ENCODE measurements at places on chromosomes 13 and 19.

GRCh38 chr13:27151798-27152599 lies 19.6 kb downstream of the USP12 start:
- DNase-seq = no peak

DNA sequence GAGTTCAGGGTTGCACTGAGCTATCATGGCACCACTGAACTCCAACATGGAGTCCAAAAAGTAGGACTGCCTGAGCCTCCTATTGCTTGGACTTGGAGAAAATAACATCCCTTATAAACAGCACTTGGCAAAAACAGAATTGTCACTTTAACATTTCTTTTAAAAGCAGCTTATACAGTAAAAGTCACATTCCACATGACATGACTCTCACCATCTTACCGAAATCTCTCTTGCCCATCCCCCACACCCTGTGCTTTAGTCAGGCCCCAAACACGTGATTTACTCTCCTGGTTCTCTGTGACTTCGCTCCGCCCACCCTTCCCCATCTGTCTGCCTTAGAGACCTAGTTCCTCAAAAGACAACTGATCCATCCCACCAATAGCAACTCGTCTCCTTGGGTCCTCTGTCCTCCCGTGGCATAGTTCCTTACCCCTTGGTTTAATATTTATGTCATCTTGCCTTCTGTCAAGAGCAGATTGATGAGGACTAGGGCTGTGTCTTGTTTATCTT lies 4.6 kb downstream of the SAFB start:
- DNase-seq = no peak

GRCh38 chr13:47499358-47500150 lies 501.5 kb downstream of the SUCLA2 start:
- DNase-seq = no peak

DNA sequence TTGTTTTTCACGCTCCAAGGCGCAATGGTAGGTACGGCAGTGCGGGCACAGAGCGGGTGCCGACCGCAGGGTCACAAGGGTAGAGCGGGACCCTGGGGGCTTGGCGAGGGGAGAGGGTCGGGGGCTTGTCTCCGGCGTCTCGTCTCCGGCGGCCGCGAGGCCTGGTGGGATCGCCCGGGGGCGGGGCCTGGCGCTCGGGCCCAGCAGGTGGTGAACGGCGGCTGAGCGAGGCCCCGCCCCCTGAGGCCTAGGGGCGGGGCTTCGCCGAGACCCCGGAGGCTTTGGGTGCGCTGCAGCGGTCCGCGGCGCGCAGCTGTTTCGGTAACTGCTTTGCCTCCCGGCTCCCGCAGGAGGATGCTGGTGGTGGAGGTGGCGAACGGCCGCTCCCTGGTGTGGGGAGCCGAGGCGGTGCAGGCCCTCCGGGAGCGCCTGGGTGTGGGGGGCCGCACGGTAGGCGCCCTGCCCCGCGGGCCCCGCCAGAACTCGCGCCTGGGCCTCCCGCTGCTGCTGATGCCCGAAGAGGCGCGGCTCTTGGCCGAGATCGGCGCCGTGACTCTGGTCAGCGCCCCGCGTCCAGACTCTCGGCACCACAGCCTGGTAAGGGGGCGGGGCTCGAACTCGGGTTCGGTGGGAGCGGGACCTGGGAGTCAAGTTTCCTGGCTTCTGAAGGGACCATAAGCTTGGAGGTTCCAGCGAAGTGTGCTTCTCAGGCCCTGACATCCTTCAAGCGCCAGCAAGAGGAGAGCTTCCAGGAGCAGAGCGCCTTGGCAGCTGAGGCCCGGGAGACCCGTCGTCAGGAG lies at the start of gene TSEN34:
Gene TSEN34, plus strand, starts transcription at position 298 of the 800 bp plus-strand sequence. Its CDS starts 57 bp downstream, at position 355.
- DNase-seq = no peak

DNA sequence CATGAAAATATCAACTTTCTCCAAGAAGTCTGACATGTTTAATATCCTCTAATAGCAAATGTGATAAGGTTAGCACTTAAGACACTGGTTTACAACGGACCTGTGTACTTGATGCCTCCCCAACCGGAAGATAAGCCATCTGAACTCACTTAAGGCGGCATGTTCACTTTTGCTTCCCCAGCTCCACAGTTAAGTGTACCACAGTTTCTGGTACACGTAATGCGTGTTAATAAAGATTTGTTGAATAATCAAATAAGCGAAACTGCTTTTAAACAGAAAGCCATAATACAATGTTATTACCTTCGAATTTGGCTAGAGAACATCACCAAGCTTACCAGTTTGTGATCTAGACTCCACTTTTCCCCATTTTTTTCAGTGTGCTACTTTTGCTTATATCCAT lies 1.4 kb upstream of the PAN3 start:
- DNase-seq = no peak

DNA sequence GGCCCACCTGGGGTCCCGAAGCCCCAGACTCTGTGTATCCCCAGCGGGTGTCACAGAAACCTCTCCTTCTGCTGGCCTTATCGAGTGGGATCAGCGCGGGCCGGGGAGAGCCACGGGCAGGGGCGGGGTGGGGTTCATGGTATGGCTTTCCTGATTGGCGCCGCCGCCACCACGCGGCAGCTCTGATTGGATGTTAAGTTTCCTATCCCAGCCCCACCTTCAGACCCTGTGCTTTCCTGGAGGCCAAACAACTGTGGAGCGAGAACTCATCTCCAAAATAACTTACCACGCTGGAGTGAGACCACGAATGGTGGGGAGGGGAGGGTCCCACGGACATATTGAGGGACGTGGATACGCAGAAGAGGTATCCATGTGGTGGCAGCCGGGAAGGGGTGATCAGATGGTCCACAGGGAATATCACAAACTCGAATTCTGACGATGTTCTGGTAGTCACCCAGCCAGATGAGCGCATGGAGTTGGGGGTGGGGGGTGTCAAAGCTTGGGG lies 1.0 kb upstream of the ICAM5 start:
- no peak for DNase-seq

- no peak for DNase-seq
Observed at GRCh38 chr13:44352671-44353070, 21.0 kb upstream of the SERP2 start.

GRCh38 chr13:40271931-40272775 lies 394.3 kb downstream of the FOXO1 start:
- DNase-seq = peak; percentile 55

- DNase-seq = no peak
Observed at GRCh38 chr19:13831537-13832467, 36.6 kb downstream of the ZSWIM4 start.

DNA sequence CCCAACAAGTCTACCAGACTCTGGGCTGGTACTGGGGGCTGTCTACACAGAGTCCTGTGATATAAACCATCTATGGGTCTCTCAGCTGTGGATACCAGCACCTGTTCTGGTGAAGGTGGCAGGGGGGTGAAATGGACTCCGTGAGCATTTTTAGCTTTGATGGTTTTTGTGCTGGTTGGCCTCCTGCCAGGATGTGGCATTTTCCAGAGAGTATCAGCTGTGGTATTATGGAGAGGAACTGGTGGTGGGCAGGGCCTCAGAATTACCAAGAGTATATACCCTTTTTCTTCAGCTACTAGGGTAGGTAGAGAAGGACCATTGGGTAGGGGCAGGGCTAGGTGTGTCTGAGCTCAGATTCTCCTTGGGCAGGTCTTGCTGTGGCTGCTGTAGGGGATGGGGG lies 1920.9 kb upstream of the PCDH20 start:
- DNase-seq = no peak

- peak; percentile 84 for DNase-seq
Observed at GRCh38 chr13:80338781-80339562, 2.0 kb downstream of the SPRY2 start.

DNA sequence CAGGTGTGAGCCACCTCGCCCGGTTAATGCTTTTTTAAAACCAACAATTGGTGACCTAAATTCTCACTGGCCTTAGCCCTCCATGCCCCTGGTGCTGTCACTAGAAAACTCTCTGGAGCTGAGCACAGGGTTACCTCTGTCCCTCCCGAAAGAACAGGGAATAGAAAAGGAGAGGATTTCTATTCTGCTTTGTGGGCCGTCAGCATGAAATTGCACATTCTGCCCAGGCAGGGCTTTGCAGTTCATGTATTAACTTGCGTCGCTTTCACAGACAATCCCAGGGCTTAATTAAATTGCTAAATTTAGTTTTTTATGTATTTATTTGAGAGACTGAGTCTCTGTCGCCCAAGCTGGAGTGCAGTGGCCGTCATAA lies 583 bp upstream of the ZNF480 start:
- no peak for DNase-seq

- DNase-seq = no peak
Observed at GRCh38 chr13:73335944-73336343, 277.1 kb downstream of the KLF5 start.

DNA sequence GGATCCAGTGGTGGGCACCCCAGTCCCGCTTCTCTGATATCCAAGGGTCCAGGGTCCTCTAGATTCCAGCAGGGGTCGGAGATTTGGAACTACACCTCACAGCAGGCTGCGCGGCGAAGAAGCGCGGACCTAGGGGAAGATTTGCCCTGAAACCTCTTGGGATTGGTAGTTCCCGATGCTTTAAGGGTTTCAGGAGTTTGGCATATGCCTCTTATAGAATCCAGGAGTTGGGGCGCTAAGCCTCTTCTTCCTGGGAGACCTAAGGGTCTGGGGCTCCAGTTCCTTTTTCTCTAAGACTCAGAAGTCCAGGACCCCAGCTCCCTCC lies 349 bp downstream of the BCL2L12 start:
- DNase-seq = no peak

DNA sequence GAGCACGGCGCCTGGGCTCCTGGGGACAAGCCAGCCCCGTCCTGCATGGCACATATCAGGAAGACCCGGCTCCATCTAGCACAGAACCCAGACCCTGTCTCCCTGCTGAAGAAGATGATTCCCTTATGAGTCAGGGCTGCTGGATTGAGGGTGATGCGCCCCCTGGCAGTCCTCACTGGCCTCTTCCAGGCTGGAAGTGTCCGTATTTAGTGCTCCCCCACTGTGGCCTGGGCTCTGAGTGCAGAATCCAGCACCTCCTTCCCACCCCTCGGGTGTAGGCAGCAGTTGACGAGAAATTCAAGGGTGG lies 14.9 kb downstream of the COMP start:
- no peak for DNase-seq

DNA sequence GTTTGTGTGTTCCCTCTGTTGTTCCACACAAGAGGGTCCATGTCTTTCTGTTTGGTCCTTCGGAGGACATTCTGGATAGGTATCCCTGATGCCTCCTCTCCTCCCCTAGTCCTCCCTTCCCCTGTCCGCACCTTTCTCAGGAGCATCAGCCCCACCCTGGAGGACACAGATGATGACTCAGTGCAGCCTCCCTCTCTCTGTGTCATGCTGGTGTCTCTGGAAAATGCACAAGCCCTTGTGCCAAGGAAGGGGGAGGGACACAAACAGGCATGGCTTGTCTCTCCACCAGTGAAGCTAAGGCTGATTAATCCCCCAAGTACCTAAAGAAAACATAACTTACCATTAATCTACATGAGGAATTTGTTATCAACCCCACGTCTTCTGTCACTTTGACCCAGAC lies 16.2 kb upstream of the TNFRSF19 start:
- no peak for DNase-seq

GRCh38 chr19:3670796-3671679 lies 29.2 kb downstream of the PIP5K1C start:
- DNase-seq = peak; percentile 84

DNA sequence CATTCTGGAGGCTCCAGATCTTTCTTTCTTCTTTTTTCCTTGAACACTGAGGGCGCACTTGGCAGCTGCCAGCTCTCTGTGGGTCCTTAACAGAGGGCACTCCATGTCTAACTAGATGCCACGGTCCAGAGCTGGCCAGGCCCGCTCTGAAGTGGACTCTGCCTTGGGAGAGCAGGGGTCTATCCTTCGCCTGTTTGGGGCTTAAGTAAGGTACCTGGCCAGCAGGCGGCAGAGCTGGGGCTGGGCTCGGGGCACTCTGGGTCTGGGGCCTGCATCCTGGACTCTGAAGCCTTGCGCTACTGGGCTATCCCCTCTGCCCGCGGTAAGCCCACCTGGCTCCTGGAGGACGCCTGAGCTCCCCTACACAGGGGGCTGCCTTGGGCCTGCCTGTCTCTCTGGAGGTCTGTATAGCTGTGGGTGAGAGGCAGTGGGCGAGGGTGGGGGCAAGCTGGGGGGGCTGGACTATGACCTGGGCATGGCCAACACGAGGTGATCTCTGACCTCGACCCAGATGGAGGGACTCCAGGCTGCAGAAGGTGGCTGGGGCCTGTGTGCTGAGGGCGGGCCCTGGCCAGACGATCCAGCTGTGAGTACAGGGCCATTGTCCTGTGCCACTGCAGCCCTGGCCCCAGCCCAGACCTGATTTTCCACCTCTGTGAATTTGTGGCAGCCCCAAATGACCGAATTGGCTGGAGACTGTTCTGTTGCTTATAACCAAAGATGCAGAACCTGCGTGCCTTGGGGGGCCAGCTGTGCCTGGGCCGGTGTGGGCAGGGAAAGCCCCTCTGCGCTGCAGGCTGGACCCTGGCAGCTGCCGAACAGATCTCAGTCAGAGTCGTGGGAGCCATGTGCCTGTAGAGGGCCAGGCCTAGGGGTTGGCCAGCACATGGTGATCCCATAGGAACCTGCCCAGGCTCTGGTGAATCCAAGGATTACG lies 26.5 kb downstream of the CEBPG start:
- DNase-seq = no peak

DNA sequence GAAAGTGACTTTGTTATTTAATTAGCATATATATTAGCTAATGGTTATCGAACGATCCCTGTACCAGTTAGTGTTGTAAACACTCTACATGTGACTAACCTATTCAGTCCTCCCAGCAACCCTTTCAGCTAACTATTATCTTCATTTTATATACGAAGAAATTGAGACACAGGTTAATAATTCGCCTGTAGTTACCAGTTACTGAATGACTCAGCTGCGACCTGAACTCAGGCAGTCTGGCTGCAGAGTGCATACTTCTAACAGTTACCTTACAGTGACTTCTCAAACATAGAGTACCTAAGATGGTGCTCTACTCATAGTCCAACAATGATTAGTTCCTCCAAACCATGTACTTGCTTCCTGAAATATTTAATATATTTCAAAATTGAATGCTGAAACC lies 117.7 kb downstream of the FNDC3A start:
- no peak for DNase-seq

- DNase-seq = peak; percentile 11
Observed at GRCh38 chr13:25905611-25906010, 146.2 kb downstream of the SHISA2 start.

Measured in endothelial cell of umbilical vein (primary cell).